Progenitor cell of endocrine pancreas (in vitro differentiated cells): ENCODE measurements at places on chromosomes 11 and 22. TPM values are rescaled to one million over a fixed set of nuclear protein-coding genes. Genes with fewer than 3 reads are reported as not detected.

DNA sequence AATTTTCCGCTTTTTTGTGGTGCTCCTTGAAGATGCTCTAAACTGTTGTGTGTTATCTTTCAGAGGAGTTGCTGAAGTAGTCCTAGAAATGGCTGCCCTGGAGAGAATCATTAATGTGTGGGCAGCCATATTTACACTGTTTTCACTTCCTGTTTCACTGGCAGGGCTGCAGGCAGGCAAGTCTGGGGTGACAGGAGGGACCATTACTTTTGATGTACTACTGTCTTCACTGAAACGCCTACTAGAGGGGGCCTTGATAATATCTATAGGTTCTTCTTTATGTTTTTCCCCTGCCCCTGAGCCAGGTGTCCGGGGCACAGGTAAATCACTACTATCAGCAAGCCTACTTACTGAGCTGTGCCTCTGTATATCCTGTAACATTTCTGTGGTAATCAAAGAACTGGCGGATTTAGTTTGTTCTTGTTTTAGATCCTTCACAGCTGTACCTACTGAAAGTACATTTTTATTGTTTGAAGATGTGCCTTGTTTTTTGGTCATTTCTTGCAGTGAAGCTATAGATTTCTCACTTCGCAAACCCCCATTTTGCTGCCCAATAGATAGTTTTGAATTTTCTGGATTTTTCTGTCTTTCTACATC lies 39.7 kb downstream of the ACAT1 start:
- H3K36me3 ChIP-seq: peaks cover 12% of the 10 kb centered on the region
- H3K4me3 ChIP-seq: no peak overlapping the region
- no peak for DNase-seq
- no peaks in the 10 kb centered on the region for H3K27me3 ChIP-seq
- no peaks in the 10 kb centered on the region for H3K4me1 ChIP-seq
- no peak overlapping the region for H3K27ac ChIP-seq

The NEU3 gene
- total RNA-seq: 11.2 and 12.6 TPM in 2 replicates

DNA sequence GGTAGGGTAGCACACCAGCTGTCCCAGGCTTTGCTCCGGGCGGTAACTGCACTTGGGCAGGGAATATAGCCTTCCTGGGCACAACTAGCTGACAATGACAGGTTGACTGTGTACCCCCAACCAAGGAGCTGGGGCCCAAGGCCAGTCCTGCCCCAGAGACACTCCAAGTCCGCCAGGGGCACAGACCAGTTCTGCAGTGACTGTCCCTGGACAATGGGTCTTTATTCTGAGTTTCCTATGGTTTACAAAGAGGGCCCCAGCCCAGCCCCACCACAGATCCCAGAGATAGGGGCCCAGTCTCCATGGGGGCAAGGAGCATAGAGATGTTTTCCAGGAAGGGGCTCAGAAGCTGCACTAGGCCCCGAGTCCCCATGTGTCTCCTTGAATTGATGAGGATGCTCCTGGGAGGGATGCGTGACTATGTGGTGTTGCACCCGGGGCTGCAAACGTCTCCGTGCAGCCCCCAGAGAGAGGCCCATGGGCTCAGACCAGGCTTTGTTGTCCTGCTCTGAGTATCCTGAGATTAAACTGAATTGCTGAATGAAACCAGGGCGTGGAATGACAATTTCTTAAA lies 48.4 kb downstream of the CD6 start:
- DNase-seq: no peak
- no peak overlapping the region for H3K4me3 ChIP-seq
- peaks cover 16% of the 10 kb centered on the region for H3K4me1 ChIP-seq
- H3K27me3 ChIP-seq: peaks cover 47% of the 10 kb centered on the region
- no peak overlapping the region for H3K27ac ChIP-seq
- no peaks in the 10 kb centered on the region for H3K36me3 ChIP-seq

DNA sequence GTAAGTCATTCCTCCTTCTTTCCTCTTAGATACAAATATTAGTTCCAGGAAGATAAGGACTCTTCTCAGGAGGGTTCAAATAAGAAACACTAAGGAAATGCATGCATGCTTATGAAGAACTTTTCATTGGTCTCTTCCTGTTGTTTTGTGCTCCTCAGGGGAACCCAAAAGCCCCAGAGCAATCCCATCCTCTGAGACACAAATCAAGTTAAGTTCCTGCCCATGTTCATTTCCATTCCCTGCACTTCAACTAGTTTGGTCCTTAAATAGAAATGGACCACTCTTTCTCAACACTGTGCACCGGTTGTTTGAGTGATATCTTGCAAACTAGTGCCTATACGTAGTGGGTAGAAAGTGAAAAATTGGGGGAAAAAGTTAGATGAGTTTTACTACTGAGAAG lies at the start of gene OR10G4:
TSS of gene OR10G4 (plus strand) at position 301 of the 400 bp plus-strand sequence. CDS start 2,578 bp downstream, outside the sequence.
- no peak within 1 kb of the TSS for H3K4me3 ChIP-seq
- no peaks in the 10 kb centered on the region for H3K27me3 ChIP-seq
- H3K36me3 ChIP-seq: no peaks in the 10 kb centered on the region
- no peak for DNase-seq
- no peak within 1 kb of the TSS for H3K27ac ChIP-seq
- no peaks in the 10 kb centered on the region for H3K4me1 ChIP-seq

DNA sequence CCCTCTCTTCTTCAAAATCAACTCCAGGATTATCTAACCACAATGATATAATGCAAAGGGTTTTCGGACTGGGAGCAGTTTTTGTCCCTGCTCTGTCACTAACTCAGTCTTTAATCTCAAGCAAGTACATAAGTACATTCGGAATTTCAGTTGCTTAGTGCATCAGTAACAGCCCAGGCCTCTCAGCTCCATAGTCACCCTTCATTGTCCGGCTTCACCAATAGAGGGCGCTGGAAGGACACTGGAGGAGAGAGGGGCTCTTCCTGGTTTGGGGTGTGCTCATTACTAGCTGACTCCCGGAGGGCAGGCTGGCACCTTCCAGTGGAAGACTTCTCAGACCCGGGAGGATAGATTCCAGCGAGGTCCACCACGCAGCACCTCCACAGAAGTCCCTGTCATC lies 90.4 kb upstream of the PDGFD start:
- peaks cover 3% of the 10 kb centered on the region for H3K27me3 ChIP-seq
- DNase-seq: peak; percentile 13
- H3K36me3 ChIP-seq: no peaks in the 10 kb centered on the region
- no peak overlapping the region for H3K27ac ChIP-seq
- no peak overlapping the region for H3K4me3 ChIP-seq

The ZBTB16 gene
- total RNA-seq: 29.6 and 32.6 TPM in 2 replicates

GRCh38 chr22:31223786-31224191 lies 11.7 kb downstream of the LIMK2 start:
- H3K36me3 ChIP-seq: peaks cover 10% of the 10 kb centered on the region
- DNase-seq: no peak
- no peaks in the 10 kb centered on the region for H3K27me3 ChIP-seq
- peaks cover 41% of the 10 kb centered on the region for H3K4me1 ChIP-seq
- peak overlapping the region; percentile 38 for H3K27ac ChIP-seq

The KDM4E gene
- not detected in 2 replicates for total RNA-seq

- no peak overlapping the region for H3K4me3 ChIP-seq
- H3K36me3 ChIP-seq: no peaks in the 10 kb centered on the region
- DNase-seq: no peak
- peaks cover 31% of the 10 kb centered on the region for H3K4me1 ChIP-seq
- no peak overlapping the region for H3K27ac ChIP-seq
Measured at GRCh38 chr22:30190574-30190973, 56.0 kb downstream of the LIF start.

- no peak for DNase-seq
- H3K36me3 ChIP-seq: no peaks in the 10 kb centered on the region
- H3K4me3 ChIP-seq: no peak overlapping the region
- peak overlapping the region; percentile 1 for H3K27ac ChIP-seq
Measured at GRCh38 chr11:73085189-73085875, 56.8 kb downstream of the FCHSD2 start.

DNA sequence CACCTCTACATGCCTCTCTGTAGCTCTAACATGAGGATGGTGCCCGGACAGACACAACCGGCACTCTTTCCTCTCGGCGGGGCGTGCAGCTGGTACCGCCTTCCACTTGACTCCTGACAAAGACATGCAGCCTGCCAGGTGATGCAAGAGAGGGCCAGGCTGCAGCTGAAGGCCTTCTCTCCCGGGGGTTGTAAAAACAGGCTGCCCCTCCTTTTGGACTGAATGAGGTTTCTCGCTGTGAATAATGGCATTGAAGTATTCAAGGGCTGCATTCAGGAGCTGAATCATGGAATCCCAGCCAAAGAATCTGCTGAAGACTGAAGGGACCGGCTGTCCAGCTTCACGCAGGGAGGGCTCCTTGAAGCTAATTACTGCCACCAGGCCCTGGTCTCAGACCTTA lies 110.9 kb downstream of the GALNT18 start:
- no peaks in the 10 kb centered on the region for H3K36me3 ChIP-seq
- no peak overlapping the region for H3K27ac ChIP-seq
- peaks cover 3% of the 10 kb centered on the region for H3K27me3 ChIP-seq

DNA sequence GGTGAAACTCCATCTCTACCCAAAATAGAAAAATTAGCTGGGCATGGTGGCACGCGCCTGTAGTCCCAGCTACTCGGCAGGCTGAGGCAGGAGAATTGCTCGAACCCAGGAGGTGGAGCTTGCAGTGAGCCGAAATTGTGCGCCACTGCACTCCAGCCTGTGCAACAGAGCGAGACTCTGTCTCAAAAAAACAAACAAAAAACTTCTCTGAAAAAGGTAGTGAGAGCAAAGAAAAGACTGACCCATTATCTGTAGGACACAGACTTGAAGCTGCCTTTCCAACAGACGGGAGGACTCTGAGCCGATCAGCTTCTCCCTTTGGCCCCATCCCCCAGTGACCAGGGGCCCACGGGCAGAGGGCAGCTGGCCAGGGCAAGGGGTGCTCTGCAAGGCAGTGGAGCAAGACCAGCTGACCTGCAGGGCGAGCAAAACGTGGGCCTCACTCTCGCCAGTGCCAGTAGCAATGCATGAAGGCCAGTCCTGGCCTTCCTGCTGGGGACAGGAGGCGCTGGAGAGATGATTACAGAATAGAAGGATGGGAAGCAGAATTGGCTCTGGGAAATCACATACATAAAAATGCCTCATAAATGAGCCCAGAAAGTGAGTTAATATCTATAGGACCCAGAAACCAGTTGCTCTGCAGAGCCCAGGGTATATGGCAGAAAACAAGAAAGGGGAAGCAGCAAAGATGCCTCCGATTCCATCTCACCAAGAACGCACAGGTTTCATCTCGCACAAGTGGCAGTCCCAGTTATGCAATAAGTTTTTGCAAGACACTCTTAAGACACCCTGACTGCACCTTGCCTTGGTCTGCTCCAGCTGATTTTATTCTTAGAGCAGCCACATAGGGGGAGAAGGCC lies 2.8 kb downstream of the EHD1 start:
- H3K4me1 ChIP-seq: peaks cover 51% of the 10 kb centered on the region
- no peak overlapping the region for H3K27ac ChIP-seq
- DNase-seq: no peak
- H3K4me3 ChIP-seq: peak overlapping the region; percentile 95

The PTPN5 gene
- total RNA-seq: 11.3 and 12.6 TPM in 2 replicates

- no peak overlapping the region for H3K4me3 ChIP-seq
- no peak for DNase-seq
- no peak overlapping the region for H3K27ac ChIP-seq
- H3K27me3 ChIP-seq: peaks cover 9% of the 10 kb centered on the region
- no peaks in the 10 kb centered on the region for H3K36me3 ChIP-seq
- peaks cover 5% of the 10 kb centered on the region for H3K4me1 ChIP-seq
Measured at GRCh38 chr22:19599626-19600243, 75.5 kb upstream of the CLDN5 start.

The GSTT2B gene
- 4.8 and 5.4 TPM in 2 replicates for total RNA-seq

The LRP4 gene
- total RNA-seq: 8.7 and 11.0 TPM in 2 replicates

- no peak overlapping the region for H3K27ac ChIP-seq
- no peak for DNase-seq
- H3K4me3 ChIP-seq: no peak overlapping the region
- peaks cover 11% of the 10 kb centered on the region for H3K4me1 ChIP-seq
Measured at GRCh38 chr11:46490666-46491065, 99.1 kb upstream of the CHRM4 start.

The ASCL2 gene
- 1.6 and 2.4 TPM in 2 replicates for total RNA-seq

DNA sequence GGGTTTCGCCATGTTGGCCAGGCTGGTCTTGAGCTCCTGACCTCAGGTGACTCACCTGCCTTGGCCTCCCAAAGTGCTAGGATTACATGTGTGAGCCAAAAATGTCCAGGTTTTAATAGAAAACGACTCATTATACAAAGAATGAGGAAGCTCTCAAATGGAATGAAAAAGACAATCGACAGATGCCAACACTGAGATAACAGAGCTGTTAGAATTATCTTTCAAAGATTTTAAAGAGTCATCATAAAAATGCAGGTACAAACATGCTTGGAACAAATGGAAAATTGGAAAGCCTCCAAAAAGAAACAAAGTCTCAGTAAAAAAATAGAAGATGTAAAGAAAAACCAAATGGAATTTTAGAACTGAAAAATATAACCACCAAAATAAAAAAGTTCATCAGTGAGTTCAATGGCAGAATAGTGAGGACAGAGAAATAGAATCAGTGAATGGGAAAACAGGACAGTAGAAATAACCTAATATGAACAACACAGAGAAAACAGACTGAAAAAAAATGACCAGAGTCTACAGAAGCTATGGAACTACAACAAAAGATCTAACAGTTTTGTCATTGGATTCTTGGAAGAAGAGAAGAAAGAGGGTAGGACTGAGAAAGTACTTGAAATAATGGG lies 10.9 kb downstream of the GAB2 start:
- no peaks in the 10 kb centered on the region for H3K4me1 ChIP-seq
- H3K36me3 ChIP-seq: peaks cover 32% of the 10 kb centered on the region

- no peak for DNase-seq
- no peaks in the 10 kb centered on the region for H3K36me3 ChIP-seq
- H3K4me3 ChIP-seq: no peak overlapping the region
- peaks cover 25% of the 10 kb centered on the region for H3K27me3 ChIP-seq
Measured at GRCh38 chr11:45801723-45802315, 3.1 kb upstream of the SLC35C1 start.

The LRRC74B gene
- 0.40 and 0.72 TPM in 2 replicates for total RNA-seq

GRCh38 chr11:70761094-70761907 lies 363.0 kb downstream of the CTTN start:
- no peaks in the 10 kb centered on the region for H3K4me1 ChIP-seq
- no peak overlapping the region for H3K4me3 ChIP-seq
- no peaks in the 10 kb centered on the region for H3K27me3 ChIP-seq
- H3K36me3 ChIP-seq: peaks cover 6% of the 10 kb centered on the region
- DNase-seq: no peak

- H3K4me3 ChIP-seq: no peak overlapping the region
- no peaks in the 10 kb centered on the region for H3K36me3 ChIP-seq
- DNase-seq: no peak
- no peak overlapping the region for H3K27ac ChIP-seq
- H3K27me3 ChIP-seq: no peaks in the 10 kb centered on the region
Measured at GRCh38 chr11:66858939-66859685, 2.2 kb downstream of the LRFN4 start.

The HTR3A gene
- not detected in 2 replicates for total RNA-seq

DNA sequence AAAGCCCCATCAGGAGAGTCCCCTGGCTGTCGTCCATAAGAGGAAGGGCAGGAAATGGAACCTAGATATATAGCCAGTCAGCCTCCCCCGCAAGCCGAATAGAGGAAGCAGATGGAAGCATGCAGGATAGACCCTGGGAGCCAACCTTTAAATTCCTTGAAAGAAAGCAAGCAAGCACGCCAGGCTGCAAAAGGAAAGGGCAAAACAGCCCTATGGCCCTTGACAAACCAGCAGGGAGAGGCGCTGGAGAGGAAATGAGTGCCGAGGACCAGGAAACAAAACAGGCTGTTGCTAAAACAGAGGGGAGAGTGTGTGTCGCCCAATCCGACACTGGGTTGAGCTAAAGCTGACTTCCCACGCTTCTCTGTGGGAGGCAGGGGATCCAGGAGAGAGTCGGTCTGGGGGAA lies 203.5 kb upstream of the MTNR1B start:
- H3K4me1 ChIP-seq: no peaks in the 10 kb centered on the region
- H3K27ac ChIP-seq: no peak overlapping the region
- no peaks in the 10 kb centered on the region for H3K27me3 ChIP-seq
- DNase-seq: no peak
- H3K4me3 ChIP-seq: no peak overlapping the region
